Cerebellum (tissue), 4 donors: ENCODE measurements at places on chromosomes 16 and 17. TPM values are rescaled to one million over a fixed set of nuclear protein-coding genes. Genes with fewer than 3 reads are reported as not detected.

Gene ST6GALNAC2
- total RNA-seq: 0.54 TPM

Gene PYDC1
- 0.36 TPM for total RNA-seq

Gene EPX
- 0.09 TPM for total RNA-seq

Gene GNAO1
- 71.6 TPM for total RNA-seq

Gene NUDT16L1
- total RNA-seq: 24.0 TPM

Gene LDHD
- total RNA-seq: 1.00 TPM

Gene MAF
- total RNA-seq: 9.0 TPM

Gene EFNB3
- 14.4 TPM for total RNA-seq

Gene NQO1
- total RNA-seq: 9.1 TPM

Gene PPP1R1B
- 6.1 TPM for total RNA-seq

Gene NEUROD2
- 25.0 TPM for total RNA-seq

Gene PTX4
- not detected for total RNA-seq

Gene ADAD2
- not detected for total RNA-seq

Gene ERBB2
- total RNA-seq: 16.9 TPM

Gene TERB1
- total RNA-seq: not detected

DNA sequence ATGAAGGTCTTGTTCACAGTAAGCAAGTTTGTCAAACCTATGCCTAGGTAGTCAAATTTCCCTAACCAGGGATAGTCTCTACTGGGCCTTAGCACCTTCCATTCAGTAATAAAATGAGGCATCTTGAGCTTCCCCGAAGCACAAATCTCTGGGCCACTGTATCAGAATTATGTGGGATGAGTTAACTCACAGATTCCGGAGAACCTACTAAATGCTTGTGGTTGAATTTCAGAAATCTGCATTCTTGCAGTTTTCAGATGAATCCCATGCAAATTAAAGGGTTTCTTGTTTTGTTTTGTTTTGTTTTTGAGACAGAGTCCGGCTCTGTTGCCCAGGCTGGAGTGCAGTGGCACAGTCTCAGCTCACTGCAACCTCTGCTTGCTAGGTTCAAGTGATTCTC, 478.8 kb upstream of the HSBP1 start:
- DNase-seq: no peak

- no peak for DNase-seq
Measured at GRCh38 chr16:35750157-35750689, 2290.8 kb downstream of the TP53TG3F start.

GRCh38 chr16:4070936-4071335, 45.3 kb downstream of the ADCY9 start:
- DNase-seq: no peak

GRCh38 chr17:67431249-67432015, 54.4 kb downstream of the PITPNC1 start:
- DNase-seq: no peak

DNA sequence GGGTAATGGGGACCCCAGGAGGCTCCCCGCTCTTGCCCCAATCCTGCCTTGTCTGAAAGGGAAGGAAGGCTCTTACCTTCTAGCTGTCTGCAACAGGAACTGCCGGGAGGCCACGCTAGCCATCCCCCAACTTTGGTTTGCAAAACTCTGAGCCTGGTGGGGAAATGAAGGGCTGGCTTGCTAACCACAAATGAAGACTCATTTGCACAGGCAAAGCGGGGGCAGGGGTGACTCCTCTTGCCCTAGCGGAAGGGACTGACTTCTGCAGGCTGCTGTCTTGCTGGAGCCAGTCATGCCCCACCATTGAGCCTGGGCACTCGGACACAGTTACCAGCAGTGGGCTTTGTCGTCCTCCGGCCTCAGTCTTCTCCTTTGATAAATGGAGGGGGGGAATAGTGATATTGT, 52.6 kb downstream of the PLCG2 start:
- no peak for DNase-seq

DNA sequence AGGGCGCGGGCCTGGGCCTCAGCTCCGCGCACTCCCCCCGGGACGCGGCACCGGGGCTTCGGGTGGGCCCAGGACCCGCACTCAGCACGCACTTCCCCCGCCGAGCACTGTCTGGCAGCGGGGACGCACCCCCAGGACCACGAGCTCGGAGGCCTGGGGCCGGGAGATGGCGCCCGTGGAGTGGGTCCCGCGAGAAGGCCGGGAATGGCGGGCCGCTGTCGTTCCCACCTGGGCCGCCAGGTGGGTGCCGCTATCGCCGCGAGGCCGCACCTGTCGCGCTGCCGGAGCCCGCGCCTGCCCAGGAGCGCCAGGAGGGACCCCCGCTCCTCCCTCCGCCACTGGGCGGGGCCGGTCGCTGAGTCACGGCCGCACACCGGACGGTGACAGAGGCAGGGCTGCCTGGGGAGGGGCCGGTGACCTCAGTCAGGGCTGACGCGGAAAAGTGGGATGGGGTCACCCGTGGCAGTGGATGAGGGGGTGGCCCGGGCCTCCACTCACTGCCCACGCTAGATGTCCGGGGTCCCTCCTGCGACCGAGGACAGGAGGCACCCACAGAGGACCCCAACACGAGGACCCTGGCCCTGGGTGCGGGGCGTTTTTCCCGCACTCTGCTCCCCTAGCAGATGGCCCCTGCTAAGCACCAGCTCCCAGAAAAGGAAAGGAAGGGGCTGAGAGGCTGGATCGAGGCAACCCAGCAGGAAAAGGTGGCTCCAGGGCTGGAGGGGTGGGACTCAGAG, 6.9 kb upstream of the ACTG1 start:
- DNase-seq: no peak

GRCh38 chr17:75896415-75897159, at the start of gene TRIM65:
Gene TRIM65, minus strand, starts transcription at chr17:75896951. Its CDS starts 14 bp downstream, at chr17:75896937.
- DNase-seq: peak; percentile 91

DNA sequence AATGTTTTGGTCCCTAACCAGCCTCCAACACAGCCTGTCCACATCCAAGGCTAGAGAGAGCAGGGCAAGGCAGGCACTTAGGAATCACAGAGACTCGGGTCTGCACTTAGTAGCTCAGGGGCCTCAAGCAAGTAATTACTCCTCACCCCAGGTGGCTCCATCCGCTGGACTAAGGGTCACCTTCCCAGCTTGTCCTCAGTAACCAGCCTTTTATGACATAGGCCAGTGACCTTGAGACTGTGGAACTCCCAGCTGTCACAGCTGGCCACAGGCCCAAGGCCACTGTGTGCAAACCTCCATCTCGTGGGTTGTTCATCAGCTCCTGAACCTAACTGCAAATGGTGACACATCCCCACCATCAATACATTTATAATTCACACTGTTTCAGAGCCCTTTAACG, 68.6 kb downstream of the CDYL2 start:
- no peak for DNase-seq

- no peak for DNase-seq
Measured at GRCh38 chr17:57735707-57736106, 9.4 kb downstream of the CCDC182 start.

GRCh38 chr17:41730479-41730878, 4.0 kb downstream of the HAP1 start:
- DNase-seq: no peak

DNA sequence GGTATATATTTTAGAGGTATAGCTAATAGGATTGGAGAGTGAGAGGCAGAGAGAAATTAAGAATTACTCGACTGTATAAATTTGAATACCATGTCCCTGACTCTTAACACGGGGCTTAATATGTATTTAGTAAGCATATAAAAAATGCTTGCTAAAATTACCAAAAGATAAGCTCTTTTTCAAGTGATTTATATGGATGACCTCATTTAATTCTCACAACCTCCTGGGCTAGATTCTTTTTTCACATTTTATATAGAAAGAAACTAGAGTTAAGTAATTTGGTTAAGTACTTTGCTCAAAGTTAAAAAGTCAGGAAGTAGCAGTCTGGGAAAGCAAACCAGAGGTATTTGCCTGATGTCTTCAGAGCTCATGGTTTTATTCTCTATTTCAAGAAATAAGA, 963.5 kb upstream of the SOX9 start:
- DNase-seq: no peak

- no peak for DNase-seq
Measured at GRCh38 chr17:16950488-16950887, 21.4 kb downstream of the TNFRSF13B start.

- DNase-seq: no peak
Measured at GRCh38 chr17:11924076-11924475, 73.2 kb downstream of the ZNF18 start.

DNA sequence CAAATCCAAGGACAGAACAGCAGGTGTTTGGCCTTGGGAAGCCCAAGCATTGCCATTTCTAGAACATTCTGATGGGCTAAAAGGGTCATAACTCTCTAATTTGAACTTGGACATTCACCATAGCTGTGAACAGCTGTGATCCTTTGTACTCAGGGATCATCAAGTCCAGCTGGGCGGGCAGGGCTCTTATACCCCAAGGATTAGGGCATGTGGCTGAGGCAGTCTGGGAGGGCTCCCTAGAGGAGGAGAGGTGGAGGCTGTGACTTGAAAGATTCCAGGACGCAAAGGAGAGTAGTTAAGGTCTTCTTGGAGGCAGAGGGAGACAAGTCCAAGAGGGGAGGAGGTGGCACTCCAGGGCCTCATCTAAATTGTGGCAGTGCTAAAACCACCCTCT, 233.1 kb upstream of the GSE1 start:
- DNase-seq: no peak

GRCh38 chr17:75514919-75515495, 330 bp downstream of the CASKIN2 start:
- no peak for DNase-seq

GRCh38 chr16:86580791-86581170, 2.4 kb downstream of the FOXL1 start:
- DNase-seq: no peak

DNA sequence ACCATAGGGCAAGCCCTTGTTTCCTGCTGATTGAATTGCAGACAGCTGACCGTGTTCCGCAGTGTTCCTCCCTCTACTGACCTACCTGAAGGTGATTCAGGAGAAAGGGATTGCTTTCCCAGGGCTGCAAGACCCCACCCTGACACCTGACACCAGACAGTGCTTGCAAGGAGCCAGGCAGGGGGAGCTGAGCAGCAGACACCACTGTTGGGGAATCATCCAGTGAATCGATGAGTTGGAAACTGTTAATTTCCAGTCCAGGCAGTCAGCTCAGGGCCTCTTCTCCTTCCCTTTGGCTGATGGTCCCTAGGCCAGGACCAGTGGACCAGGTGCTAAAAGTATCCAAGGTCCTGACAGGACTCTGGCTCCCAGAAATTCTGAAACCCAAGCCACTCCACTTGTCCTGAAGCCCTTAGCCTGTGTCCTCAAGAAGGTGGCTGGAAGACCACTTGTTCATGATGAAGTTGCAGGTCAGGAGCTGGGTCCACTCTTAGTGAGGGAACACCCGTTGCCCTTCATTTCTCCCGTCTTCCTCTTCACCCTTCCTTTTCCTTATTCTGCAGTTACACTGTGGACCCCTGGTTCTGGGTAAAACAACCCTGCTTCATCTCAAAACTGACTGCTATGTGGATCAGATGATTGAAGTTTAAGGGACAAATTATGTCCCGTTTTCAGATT, 9.5 kb upstream of the UNK start:
- DNase-seq: no peak

GRCh38 chr17:63537991-63538692, 12.1 kb upstream of the DCAF7 start:
- DNase-seq: no peak

DNA sequence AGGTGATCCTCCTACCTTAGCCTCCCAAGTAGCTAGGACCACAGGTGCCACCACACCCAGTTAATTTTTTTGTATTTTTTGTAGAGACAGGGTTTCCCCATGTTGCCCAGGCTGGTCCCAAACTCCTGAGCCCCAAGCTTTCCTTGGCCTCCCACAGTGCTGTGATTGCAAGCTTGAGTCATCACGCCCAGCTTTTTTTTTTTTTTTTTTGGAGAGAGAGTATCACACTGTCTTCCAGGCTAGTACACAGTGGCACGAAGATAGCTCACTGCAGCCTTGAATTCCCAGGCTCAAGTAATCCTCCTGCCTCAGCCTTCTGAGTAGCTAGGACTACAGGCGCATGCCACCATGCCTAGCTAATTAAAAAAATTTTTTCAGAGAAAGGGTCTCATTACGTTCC, 27.2 kb downstream of the HEATR9 start:
- DNase-seq: no peak
